BJ (cell line): ENCODE measurements at places on chromosomes 5 and 9.

- DNase-seq, result no peak
Measured at GRCh38 chr9:81552581-81552991, 136.8 kb downstream of the TLE1 start.

DNA sequence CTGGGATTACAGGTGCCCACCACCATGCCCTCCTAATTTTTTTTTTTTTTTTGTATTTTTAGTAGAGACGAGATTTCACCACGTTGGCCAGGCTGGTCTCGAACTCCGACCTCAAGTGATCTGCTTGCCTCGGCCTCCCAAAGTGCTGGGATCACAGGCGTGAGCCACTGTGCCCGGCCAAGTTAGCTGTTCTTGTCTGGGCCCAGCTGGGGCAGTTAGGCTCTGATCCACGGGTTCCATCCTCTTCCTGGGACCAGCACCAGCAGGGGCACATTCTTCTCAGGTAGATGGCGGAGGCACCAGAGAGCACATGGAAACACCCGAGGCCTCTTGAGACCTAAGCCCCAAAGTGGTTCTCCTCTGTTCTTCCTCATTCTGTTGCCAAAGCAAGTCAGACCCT is 281.6 kb downstream of the PBX3 start:
- no peak for DNase-seq

- no peak for DNase-seq
Measured at GRCh38 chr9:27347889-27348288, 50.9 kb upstream of the EQTN start.

- DNase-seq, result no peak
Measured at GRCh38 chr9:37421914-37422288, 595 bp upstream of the GRHPR start.

GRCh38 chr9:76181020-76181641 is 213.1 kb downstream of the RFK start:
- no peak for DNase-seq
